ENCODE measurements at places on chromosomes 3 and 15.

DNA sequence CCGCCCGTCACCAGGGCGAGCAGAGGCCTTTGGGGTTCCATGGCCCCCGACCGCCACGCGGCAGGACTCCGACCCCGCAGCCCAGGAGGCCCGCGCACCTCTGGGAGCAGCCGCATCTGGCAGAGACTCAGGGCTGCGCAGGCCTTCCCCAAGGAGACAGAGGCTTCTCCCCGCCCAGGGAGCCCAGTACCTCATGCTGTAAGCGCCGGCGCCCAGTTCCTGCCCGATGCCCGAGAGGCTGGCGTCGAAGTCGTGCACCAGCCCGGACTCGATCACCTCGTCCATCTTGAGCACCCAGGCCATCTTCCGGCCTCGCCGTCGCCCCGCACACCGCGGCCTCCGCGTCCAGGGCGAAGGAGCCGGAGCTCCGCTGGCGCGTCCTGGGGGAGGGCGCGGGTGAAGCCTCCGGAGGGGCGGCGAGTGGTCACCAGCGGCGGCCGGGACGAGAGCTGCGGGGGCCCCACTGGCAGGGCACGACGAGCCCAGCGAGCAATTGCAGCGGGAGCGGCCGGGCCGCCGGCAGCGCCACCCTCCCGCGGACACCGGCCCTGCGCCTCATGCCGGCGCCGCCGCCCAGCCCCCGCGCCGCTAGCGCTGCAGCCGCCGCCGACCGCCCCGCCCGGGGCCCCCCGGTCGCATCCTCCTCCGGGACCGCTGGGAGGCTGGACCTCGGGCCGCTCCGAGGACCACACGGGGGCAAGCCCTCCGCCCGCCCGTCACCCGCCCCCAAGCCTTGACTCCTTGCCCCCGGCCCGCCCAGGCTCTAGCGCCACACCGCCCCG lies 468 bp downstream of the UBP1 start:
- no peak for DNase-seq

DNA sequence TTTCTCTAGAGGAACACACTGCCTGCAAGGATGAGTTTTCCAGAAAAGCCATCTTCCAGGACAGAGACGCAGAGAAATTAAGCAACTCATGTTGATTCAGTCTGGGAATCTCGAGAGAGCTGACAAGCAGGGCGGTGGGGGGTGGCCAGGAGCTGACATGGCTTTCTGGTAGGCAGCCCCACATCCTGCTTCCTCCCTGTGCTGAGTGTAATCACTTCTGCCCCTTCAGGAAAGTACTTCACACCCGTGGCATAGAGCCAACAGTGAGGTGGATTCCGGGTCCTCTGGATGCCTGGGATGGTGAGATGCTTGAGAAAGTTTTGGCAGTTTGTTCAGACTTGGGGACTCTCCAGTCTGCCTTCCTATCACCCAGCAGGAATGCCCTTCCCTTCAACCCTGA lies 221.1 kb downstream of the SLCO3A1 start:
- DNase-seq, result no peak

DNA sequence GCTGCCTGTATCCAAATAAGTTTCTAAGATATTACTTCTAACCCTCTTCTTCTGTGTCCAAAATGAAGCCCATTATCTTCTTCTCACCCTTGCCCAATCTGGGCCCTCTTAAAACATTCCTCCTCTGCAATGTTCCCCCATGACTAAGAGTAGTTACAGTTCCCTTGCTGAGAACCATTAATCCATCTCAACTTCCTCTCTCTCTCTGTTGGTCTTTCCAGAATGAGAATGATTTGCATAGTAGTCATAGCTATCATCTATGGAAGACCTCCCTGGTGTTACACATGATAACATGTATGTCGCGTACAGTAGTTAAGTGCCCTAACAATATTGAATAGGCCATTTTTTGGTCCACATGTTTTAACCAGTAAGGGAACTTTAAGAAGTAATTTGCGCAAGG lies 177.9 kb downstream of the ANXA2 start:
- no peak for DNase-seq

DNA sequence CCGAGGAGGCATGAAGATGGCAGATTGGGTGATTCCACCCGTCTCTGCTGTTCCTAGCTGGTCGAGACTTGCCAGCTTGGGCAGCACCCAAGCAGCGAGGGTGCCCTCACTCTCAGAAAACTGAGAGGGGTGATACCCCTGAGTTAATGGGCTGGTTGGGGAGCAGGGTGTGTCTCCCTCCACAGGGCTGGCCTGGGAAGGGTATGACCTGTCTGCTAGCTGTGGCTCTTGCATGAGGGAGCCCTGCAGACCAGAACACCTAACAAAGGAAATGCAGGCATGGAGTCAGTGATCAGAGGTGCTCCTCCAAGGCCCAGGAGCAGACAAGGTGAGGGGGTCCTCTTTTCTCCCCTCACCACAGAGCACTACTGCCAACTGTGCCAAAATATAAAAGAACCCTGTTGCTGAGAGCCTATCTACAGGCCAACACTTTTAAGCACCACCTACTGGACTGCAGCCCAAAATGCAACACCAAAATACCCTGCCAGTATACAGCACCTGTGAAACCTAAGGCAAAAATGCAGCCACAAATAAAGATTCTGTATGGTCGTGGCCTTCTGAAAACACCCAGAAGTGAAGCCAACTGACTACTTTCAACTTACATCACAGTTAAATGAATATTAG lies 35.8 kb upstream of the PPM1L start:
- no peak for DNase-seq

- no peak for DNase-seq
These were observed 186.7 kb downstream of the NLGN1 start for GRCh38 chr3:173584093-173584837.

DNA sequence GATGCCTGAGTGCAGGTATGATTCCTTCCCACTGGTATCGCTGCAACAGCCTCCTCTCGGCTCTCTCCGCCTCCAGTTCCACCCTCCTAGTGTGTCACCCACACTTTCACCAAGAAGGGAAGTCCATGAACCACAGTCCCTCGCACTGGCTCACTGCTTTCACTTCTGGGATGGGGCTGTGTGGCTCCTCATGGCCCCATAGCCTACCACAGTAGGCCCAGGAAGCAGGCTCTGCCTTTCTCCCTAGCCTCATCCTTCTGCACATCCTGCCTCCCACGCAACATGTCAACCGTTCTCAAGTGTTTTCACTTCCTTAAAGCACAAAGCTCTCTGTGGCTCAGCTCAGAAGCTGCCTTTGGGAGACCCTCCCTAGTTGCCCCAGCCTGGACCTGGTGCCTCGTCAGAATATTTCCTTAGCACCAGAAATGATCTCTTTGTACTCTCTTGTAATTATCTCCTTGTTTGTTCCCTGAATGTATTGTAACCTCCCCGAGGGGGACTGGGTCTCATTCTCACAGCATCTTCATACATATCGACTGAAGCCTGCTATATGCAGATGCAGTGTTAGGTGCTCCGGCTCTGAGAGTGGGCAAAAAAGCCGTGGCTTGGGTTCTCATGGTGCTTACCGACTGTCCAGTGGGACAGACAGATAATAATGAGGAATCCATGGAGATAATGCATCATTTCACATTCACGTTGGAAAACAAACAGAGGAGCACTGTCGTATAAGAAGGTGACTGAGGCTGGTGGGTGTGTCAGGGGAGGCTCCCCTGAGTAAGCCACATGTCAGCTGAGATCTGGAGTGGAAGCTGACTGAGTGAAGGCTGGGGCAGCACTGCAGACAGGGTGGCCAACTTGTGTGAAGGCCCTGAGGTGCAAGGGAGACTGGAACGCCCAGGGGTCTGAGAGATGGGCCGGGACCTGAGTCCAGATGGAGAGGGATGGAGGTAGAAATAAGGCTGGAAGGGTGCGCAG lies 107.1 kb downstream of the DGKG start:
- no peak for DNase-seq

GRCh38 chr3:124768812-124769211 lies 38.6 kb downstream of the UMPS start:
- DNase-seq, result no peak

DNA sequence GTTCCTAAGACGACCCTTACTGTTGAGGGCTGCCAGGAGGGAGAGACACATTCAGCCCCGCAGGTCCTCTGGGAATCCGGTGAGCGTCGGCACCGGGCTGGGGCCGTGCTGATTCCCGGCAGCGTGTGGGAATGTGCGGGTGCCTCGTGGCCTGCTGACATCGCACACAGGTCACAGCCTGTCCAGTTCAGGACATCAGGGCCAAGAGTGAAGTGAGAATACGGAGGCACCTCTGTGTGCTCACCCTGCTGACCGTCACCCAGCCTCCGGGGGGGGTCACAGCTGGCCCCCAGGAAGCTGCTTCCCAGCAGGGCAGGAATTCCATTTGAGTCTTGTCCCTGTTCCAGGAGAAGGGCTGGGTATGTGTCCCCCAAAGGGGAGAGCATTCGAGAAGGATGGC lies 53.6 kb downstream of the PGPEP1L start:
- no peak for DNase-seq

GRCh38 chr3:100386437-100387074 lies 14.3 kb downstream of the TOMM70 start:
- DNase-seq, result no peak

DNA sequence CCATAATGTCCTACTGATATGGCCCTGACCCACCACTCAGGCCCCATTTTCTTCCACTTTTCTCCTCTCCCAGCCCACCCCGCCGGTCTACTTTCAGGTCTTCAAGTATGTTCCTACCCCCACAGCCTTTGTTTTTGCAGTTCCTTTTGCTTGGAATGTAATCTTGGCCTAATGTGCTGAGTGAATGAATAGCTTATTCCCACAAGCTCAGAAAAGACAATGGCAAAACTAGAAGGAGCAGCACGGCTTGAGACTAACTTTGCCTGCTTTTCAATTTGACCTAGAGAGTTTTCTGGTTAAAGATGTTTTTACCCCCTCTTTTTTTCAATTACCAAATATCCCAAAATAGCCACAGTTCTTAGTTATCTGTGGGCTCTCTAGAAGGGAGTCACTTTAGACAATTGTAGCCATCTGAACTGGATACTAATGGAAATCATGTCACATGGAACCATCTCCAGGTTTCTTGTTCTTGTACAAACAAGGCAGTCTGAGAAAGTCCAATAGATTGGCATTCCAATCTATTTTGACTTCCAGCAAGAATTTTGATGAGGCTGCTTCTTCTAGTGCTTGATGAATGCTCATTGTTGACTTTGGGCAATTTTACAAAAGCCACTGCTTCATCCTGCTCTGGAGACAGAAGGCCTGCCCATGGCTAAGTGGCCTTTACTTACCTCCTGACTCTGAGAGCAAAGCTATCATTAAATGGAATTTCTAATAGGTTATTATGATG lies 16.3 kb upstream of the LMCD1 start:
- no peak for DNase-seq

- DNase-seq, result no peak
These were observed at the start of gene ABHD6 for GRCh38 chr3:58237238-58237940. Gene ABHD6 (plus strand): TSS chr3:58237792. CDS start chr3:58256587, 18,795 bp downstream.

DNA sequence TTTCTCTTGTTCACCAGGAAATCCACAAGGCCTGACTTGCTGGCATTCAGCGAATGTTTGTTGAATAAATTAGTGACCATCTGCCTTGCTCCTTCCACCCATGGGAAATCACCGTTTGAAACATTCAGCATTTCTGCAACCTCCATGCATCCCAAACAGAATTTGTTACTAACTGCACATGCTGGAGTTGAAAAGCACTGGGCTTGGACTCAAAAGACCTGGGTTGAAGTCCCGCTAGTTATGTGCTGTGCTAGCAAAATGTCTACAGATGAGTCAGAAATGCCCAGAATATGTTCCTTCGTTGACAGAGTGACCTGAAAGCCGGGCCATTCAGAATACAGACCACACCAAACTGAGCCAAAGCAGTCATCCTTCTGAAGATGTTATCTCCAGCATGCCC lies 144.6 kb downstream of the ALDH1A2 start:
- DNase-seq, result no peak

GRCh38 chr15:75030023-75030413 lies 6.6 kb downstream of the PPCDC start:
- DNase-seq, result no peak

GRCh38 chr3:107629566-107629965 lies 106.8 kb downstream of the BBX start:
- no peak for DNase-seq

DNA sequence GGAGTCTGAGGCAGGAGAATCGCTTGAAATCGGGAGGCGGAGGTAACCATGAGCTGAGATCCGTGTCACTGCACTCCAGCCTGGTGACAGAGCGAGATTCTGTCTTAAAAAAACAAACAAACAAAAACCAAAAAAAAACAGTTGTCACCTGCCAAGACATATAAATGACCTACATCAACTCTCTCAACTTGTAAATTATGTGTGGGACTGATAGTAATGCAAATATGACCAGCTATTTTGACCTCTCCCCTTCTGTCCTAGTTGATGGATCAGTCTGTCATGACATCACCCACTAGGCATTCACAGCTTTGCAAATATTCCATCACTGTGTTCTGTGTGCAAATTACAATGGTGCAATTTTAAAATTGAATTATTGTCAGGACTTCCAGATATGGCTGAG lies 175.4 kb downstream of the EBLN2 start:
- no peak for DNase-seq

- DNase-seq, result no peak
These were observed 770.4 kb upstream of the SEMA6D start for GRCh38 chr15:46946953-46947352.
